Esophagus mucosa (tissue), 1 donor: ENCODE measurements at places on chromosomes 2 and 18. TPM values are rescaled to one million over a fixed set of nuclear protein-coding genes. Genes with fewer than 3 reads are reported as not detected.

Gene OTOF
- not detected for total RNA-seq

Gene CXCR4
- total RNA-seq: 3.6 TPM

Gene SP3
- total RNA-seq: 51.1 TPM

Gene CYTIP
- 1.3 TPM for total RNA-seq

Gene LRATD1
- 74.7 TPM for total RNA-seq

Gene CNDP1
- total RNA-seq: not detected

Gene NPHP1
- 0.84 TPM for total RNA-seq

Gene FAM110C
- 44.3 TPM for total RNA-seq

Gene RUFY4
- 0.12 TPM for total RNA-seq

Gene NT5C1B
- not detected for total RNA-seq

Gene EFR3B
- total RNA-seq: 0.48 TPM

Gene CDKL4
- 0.28 TPM for total RNA-seq

Gene RFTN2
- total RNA-seq: 1.5 TPM

Gene FSIP2
- total RNA-seq: 0.24 TPM

Gene GALNT5
- 3.8 TPM for total RNA-seq

Gene MROH2A
- 0.52 TPM for total RNA-seq

Gene ZC3H6
- 4.9 TPM for total RNA-seq

Gene CHRND
- total RNA-seq: not detected
